ENCODE measurements at places on chromosomes 12 and 14.

- no peak overlapping the region for H3K27ac ChIP-seq
- H3K27me3 ChIP-seq: no peaks in the 10 kb centered on the region
- no peak for DNase-seq
- H3K4me3 ChIP-seq: no peak overlapping the region
- peaks cover 36% of the 10 kb centered on the region for H3K4me1 ChIP-seq
Observed at GRCh38 chr12:120798696-120799095, 73.1 kb downstream of the ACADS start.

GRCh38 chr12:113136990-113137511 is 1.5 kb upstream of the RASAL1 start:
- H3K27ac ChIP-seq: no peak overlapping the region
- peaks cover 13% of the 10 kb centered on the region for H3K4me1 ChIP-seq
- DNase-seq: no peak

DNA sequence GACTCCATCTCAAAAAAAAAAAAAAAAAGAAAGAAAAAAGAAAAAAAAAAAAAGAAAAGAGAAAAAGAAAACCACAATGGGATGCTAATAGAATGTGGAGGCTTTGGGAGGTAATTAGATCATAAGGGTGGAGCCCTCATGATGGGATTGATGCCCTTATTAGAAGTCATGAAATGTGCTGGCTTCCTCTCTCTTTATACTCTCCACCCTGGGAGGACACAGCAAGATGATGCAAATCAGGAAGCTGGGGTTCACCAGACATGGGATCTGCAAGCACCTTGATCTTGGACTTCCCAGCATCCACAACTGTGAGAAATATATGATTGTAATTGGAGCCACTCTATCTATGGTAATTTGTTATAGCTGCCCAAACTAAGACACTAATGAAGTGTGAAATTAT is 13.4 kb upstream of the DRAM1 start:
- H3K27ac ChIP-seq: no peak overlapping the region
- no peaks in the 10 kb centered on the region for H3K4me1 ChIP-seq
- peaks cover 3% of the 10 kb centered on the region for H3K36me3 ChIP-seq
- no peak for DNase-seq

- no peaks in the 10 kb centered on the region for H3K36me3 ChIP-seq
- no peaks in the 10 kb centered on the region for H3K4me1 ChIP-seq
- H3K4me3 ChIP-seq: no peak overlapping the region
- peaks cover 33% of the 10 kb centered on the region for H3K27me3 ChIP-seq
Observed at GRCh38 chr12:131163189-131163738, 209.6 kb downstream of the ADGRD1 start.

DNA sequence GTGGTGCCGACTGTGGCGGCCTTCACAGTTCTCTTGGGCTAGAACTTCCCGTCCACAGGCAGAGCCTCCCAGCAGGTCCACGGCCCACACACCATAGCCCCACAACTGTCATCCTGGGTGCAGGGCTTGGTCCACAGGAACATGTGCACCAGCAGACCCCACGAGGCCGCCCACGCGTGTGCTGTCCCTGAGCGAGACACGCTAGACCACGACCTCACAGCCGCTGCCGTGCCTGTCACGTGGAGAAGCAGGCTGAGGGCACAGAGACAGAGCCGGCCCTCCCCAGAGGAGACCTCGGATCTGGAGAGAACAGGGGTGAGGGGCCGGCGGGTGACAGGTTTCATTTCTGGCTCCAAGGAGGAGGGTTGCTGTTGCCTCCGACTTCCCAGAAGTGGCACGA is 8.9 kb upstream of the GALNT9 start:
- H3K27me3 ChIP-seq: no peaks in the 10 kb centered on the region
- H3K36me3 ChIP-seq: peaks cover 1% of the 10 kb centered on the region
- no peak overlapping the region for H3K27ac ChIP-seq

- H3K36me3 ChIP-seq: no peaks in the 10 kb centered on the region
- no peak overlapping the region for H3K4me3 ChIP-seq
- no peak overlapping the region for H3K27ac ChIP-seq
Observed at GRCh38 chr12:90167518-90168208, 459.0 kb upstream of the ATP2B1 start.

DNA sequence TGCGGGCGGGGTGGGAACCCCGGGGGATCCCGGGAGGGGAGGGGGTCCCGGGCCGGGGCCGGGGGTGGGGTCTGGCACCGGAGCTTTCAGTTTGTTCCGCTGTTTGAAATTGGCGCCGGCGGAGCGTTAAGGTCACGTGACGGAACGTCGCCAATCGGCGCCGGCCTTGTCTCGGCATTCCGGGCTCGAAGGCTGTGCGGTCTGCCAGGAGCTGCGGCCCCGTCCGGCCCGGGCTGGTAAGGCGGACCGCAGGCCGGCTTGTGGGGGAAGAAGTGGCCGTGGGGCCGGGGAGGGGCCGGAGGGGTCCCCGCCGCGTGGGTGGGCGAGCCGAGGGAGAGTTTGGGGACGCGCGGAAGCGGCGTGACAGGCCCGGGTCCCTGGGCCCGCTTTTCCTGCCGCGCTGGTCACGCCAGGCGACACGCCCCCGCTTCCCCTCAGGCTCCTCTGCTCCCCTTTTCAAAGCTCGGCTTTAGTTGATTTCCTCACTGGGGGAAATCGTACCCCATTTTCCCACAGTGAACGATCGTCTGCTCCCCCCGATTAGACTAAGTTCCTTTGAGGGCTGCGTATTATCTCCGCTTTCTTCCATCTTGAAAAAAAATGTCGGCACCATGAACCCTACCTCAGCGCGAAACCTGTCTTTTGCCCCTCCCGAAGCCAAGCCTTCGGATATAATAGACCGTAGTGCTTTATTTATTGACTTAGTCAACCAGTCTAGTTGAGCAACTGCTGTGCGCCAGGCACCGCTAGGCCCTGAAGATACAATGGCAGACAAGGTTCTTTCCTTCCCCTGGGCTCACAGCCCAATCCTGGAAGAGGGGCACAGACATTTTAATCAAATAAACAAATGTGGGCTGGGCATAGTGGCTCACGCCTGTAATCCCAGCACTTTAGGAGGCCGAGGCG is at the start of the genes FOXM1 and RHNO1:
TSS of gene FOXM1 (minus strand) at position 128 of the 906 bp plus-strand sequence. CDS start 2,696 bp downstream, outside the sequence.
TSS of gene RHNO1 (plus strand) at position 177 of the 906 bp plus-strand sequence. CDS start 8,144 bp downstream, outside the sequence.
- H3K27me3 ChIP-seq: no peaks in the 10 kb centered on the region
- peak within 1 kb of the TSS; percentile 99 for H3K27ac ChIP-seq
- H3K4me3 ChIP-seq: peak within 1 kb of the TSS; percentile 97
- peaks cover 37% of the 10 kb centered on the region for H3K4me1 ChIP-seq
- DNase-seq: peak; percentile 83

- no peaks in the 10 kb centered on the region for H3K36me3 ChIP-seq
- DNase-seq: no peak
- H3K4me1 ChIP-seq: no peaks in the 10 kb centered on the region
- no peak overlapping the region for H3K4me3 ChIP-seq
Observed at GRCh38 chr14:73259837-73260236, 22.5 kb downstream of the PAPLN start.

DNA sequence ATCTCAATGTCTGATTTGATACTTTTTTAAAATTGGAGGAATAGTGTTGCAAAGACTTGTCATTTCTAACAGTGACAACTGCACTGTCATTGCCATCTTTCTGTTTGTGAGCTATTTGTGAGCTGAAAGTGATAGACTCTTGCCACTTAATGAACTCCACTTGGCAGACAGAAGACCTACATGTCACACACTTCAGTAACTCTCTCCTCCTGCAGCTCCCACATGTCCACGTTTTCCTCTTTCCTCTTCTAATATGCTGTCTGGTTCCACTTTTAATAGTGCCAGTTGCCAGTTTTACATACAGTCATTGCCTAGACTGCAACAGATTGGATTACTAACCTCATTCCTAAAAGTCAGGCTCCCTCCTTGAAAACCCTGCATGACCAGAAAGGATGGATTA is 121.5 kb downstream of the CAPZA3 start:
- H3K36me3 ChIP-seq: no peaks in the 10 kb centered on the region
- no peak overlapping the region for H3K4me3 ChIP-seq
- no peak for DNase-seq
- H3K27me3 ChIP-seq: no peaks in the 10 kb centered on the region

GRCh38 chr12:123767613-123768012 is 5.5 kb downstream of the DNAH10 start:
- peaks cover 6% of the 10 kb centered on the region for H3K4me1 ChIP-seq
- H3K27ac ChIP-seq: no peak overlapping the region
- H3K36me3 ChIP-seq: peaks cover 4% of the 10 kb centered on the region

GRCh38 chr12:99137124-99137855 is 492.2 kb downstream of the APAF1 start:
- H3K27me3 ChIP-seq: no peaks in the 10 kb centered on the region
- no peak overlapping the region for H3K27ac ChIP-seq
- H3K4me3 ChIP-seq: no peak overlapping the region

DNA sequence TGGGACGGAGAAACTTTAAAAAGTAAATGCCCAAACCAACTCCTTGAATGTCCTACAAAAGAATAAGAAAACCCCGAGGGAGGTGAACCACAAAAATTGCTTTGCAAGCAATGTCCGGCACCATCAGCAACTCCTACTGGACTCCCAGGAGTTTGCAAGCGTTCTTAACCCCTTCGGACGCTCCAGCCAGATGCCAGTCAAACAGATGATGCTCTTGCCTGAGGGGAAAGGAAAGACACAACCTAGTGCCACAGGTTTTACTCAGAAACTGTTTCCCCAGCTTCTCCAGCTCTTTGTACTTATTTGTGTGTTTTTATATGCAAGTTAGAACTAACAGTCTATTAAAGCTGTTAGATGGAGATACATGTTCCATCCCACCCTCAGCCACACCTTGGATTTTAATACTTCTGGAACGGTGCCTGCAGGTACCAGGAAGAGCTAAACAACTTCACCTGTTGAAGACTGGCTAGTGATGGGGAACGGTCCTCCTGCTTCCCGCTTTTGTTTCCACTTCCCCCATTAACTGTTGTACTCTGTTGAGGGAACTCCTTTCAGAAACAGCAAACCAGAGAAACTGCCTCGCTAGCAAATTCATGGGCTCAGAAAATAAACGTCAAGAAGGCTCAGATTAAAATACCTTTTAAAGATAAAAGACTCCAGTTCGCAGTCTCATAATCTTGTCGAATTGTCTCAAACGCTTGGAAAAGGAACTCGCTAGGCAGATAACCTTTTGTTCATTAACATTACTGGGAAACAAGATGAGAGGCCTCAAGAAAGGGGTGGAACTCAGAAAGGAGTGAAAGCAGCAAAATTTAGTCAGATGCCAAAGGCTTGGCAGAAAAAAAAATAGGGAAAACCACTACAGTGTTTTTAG is 1.1 kb upstream of the FERMT2 start:
- H3K4me1 ChIP-seq: peaks cover 22% of the 10 kb centered on the region
- H3K27ac ChIP-seq: no peak overlapping the region
- H3K27me3 ChIP-seq: peaks cover 51% of the 10 kb centered on the region
- H3K4me3 ChIP-seq: peak overlapping the region; percentile 66
- H3K36me3 ChIP-seq: no peaks in the 10 kb centered on the region
- DNase-seq: no peak

GRCh38 chr14:67984274-67984673 is 164.7 kb downstream of the RAD51B start:
- H3K4me1 ChIP-seq: no peaks in the 10 kb centered on the region
- no peak overlapping the region for H3K27ac ChIP-seq
- H3K36me3 ChIP-seq: peaks cover 2% of the 10 kb centered on the region
- no peaks in the 10 kb centered on the region for H3K27me3 ChIP-seq
- no peak for DNase-seq
- H3K4me3 ChIP-seq: no peak overlapping the region

GRCh38 chr14:75561013-75561432 is 17.4 kb upstream of the FLVCR2 start:
- no peak for DNase-seq

GRCh38 chr14:102029956-102030355 is 56.9 kb downstream of the HSP90AA1 start:
- DNase-seq: no peak
- no peaks in the 10 kb centered on the region for H3K27me3 ChIP-seq
- H3K4me1 ChIP-seq: no peaks in the 10 kb centered on the region
- peaks cover 79% of the 10 kb centered on the region for H3K36me3 ChIP-seq

GRCh38 chr12:116630762-116631161 is 71.6 kb downstream of the MAP1LC3B2 start:
- H3K4me3 ChIP-seq: no peak overlapping the region
- no peaks in the 10 kb centered on the region for H3K36me3 ChIP-seq
- H3K4me1 ChIP-seq: no peaks in the 10 kb centered on the region
- no peak for DNase-seq
- no peak overlapping the region for H3K27ac ChIP-seq
- H3K27me3 ChIP-seq: peaks cover 77% of the 10 kb centered on the region

- H3K27me3 ChIP-seq: no peaks in the 10 kb centered on the region
- no peak overlapping the region for H3K4me3 ChIP-seq
- no peak for DNase-seq
- H3K4me1 ChIP-seq: peaks cover 28% of the 10 kb centered on the region
- H3K27ac ChIP-seq: no peak overlapping the region
Observed at GRCh38 chr12:12019881-12020280, 50.9 kb upstream of the BCL2L14 start.

DNA sequence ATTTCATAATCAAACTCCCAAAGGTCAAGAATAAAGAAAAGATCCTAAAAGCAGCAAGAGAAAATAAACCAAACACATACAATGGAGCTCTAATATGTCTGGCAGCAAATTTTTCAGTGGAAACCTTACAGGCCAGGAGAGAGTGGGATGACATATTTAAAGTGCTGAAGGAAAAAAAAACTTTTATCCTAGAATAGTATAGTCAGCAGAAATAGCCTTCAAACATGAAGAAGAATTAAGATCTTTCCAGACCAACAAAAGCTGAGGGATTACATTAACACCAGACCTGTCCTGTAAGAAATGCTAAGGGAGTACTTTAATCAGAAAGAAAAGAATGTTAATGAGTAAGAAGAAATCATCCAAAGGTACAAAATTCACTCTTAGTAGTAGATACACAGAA is 215.7 kb upstream of the IGF1 start:
- H3K27me3 ChIP-seq: peaks cover 33% of the 10 kb centered on the region
- H3K4me1 ChIP-seq: no peaks in the 10 kb centered on the region
- no peak overlapping the region for H3K4me3 ChIP-seq
- no peak for DNase-seq

DNA sequence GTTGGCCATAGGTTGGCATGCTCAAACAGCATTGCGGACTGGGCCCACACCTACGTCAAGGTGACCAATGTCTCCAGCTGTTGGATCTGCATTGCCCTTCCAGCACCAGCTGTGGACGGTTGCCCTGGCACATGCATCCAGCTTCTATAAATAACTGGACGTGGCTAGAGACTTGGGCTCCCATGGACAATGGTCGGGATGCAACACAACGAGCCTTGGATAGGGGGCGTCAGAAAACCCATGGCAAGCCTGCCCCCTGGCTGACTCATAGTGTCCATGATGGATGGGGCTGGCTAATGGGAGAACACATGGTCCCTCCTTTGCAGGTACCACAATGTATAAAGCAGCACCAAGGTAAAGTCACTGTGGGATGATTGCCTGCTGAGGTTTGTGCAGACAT is 331.6 kb upstream of the FAR2 start:
- H3K4me3 ChIP-seq: no peak overlapping the region
- H3K4me1 ChIP-seq: no peaks in the 10 kb centered on the region
- no peak overlapping the region for H3K27ac ChIP-seq
- H3K36me3 ChIP-seq: no peaks in the 10 kb centered on the region
- no peaks in the 10 kb centered on the region for H3K27me3 ChIP-seq

GRCh38 chr12:83128540-83128939 is 441.8 kb downstream of the TMTC2 start:
- H3K4me1 ChIP-seq: no peaks in the 10 kb centered on the region
- H3K36me3 ChIP-seq: peaks cover 2% of the 10 kb centered on the region
- DNase-seq: no peak

GRCh38 chr12:93862424-93862823 is 185.2 kb downstream of the CRADD start:
- H3K4me3 ChIP-seq: no peak overlapping the region
- H3K36me3 ChIP-seq: peaks cover 4% of the 10 kb centered on the region
- no peak for DNase-seq
- H3K4me1 ChIP-seq: peaks cover 4% of the 10 kb centered on the region
- H3K27ac ChIP-seq: no peak overlapping the region
